Mesendoderm (in vitro differentiated cells): ENCODE measurements at places on chromosomes 7 and 10.

- DNase-seq = no peak
Measured at GRCh38 chr10:118112543-118113125, 65.9 kb upstream of the RAB11FIP2 start.

DNA sequence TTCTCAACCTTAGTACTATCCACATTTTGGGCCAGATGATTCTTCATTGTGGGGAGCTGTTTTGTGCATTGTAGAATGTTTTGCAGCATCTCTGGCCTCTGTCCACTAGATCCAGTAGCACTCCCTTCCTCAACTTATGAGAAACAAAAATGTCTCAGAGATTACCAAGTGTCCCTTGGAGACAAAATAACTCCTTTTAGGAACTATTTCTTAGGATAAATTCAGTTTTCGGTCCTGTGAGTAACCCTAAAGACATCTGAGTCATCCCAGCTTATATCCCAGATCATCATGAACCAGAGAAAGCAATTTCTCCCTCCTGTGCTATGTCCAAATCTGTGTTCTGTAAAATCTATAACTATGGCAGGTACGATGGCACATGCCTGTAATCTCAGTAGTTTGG is 266.6 kb upstream of the PHYHIPL start:
- DNase-seq = no peak

DNA sequence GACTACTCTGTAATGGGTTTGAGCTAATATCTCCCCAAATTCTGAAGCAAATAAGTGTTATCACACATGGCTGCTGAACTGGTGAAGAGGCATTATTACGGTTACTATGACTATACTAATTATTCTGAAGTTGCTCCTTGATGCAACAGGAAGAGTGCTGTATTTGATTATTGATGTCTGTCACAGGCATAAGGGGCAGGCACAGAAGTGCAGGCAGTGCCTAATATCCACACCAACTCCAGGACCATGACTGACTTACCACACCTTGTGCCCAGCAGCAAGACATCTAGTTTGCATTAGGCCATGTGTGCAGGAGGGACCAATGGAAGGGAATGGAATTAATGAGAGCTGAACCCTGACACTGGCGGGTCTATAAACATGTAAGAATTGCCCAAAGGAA is 62.7 kb downstream of the AMPH start:
- no peak for DNase-seq

GRCh38 chr10:10644008-10644646 is 373.5 kb upstream of the CELF2 start:
- no peak for DNase-seq

- DNase-seq = no peak
Measured at GRCh38 chr7:92847305-92847704, 10.9 kb upstream of the CDK6 start.

DNA sequence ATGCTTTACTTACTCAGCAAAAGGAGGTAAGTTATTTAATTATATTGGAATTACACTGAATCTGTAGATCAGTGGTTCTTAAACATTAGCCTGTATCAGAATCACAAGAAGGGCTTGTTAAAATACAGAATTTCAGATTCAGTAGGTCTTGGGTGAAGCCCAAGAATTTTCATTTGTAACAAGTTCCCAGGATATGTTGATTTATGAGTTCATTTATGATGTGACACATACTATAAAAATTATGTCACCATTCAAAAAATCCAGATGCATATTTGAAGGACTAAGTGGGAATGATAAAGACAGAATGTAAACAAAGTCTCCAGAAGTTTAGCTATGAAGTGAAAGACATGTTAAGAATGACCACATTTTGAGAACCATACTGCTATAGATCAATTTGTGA is 52.3 kb downstream of the HECTD2 start:
- DNase-seq = no peak

GRCh38 chr10:86331861-86332260 is 34.7 kb downstream of the GRID1 start:
- DNase-seq = no peak

- no peak for DNase-seq
Measured at GRCh38 chr7:64916-65341, 127.4 kb upstream of the FAM20C start.

DNA sequence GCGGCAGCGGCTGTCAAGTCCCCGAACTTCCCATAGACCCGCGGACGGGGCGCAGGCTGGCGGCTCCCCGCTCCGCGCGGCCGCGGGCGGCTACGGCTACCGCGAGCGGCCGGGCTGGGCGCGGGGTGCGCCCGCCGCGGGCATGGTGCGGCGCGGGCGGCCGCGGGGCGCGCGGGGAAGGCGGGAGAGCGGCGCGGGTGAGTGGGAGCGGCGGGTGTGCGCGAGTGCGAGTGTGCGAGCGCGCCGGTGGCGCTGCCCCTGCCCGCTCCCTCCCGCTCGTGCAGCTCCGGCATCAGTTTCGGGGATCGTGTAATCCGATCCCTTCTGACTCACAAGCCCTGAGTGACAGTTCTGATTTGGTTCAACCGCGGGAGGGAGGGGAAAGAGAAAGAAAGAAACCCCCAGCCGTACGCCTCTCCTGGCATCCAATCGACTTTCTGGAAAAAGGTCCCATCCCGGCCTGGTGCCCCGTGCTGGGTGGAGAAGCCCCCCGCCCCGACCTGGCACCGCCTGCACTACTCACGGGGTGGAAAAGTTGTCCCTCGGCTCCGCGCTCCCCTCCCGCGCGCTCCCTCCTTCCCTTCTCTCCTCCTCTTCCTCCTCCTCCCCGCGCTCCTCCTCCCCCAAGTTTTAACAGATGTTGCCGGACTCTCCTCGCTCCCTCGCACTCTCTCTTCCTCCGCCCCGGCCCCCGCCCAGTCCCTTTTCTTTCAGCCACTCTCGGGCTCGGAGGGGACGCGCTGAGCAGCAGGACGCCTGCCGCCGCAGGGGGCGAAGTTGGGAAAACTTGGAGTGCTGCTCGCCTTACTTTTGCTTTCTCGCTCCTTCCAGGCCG is at the start of gene GLI3:
TSS of gene GLI3 (minus strand) at position 234 of the 835 bp plus-strand sequence. CDS start 13,956 bp downstream, outside the sequence.
- DNase-seq = peak; percentile 96

DNA sequence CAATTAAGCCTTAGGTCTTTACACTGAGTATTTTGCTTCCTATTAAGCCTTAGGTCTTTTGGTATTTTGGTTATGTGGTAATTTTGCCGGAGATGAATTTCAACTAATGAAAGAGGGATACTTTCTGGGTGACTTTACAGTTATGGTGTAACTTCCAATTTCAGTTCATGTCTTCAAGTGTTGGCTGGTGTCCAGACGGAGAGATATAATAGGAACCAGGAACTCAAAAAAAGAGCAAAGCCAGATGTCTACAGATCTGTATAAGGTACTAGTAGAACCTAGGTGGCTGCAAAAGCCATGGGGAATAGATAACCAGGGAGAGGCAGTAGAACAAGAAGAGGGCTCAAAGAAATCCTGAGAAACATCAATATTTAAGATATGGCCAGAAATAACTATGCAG is 12.3 kb downstream of the ERCC6 start:
- no peak for DNase-seq

GRCh38 chr10:36538953-36539586 is 586.3 kb upstream of the ANKRD30A start:
- peak; percentile 6 for DNase-seq

DNA sequence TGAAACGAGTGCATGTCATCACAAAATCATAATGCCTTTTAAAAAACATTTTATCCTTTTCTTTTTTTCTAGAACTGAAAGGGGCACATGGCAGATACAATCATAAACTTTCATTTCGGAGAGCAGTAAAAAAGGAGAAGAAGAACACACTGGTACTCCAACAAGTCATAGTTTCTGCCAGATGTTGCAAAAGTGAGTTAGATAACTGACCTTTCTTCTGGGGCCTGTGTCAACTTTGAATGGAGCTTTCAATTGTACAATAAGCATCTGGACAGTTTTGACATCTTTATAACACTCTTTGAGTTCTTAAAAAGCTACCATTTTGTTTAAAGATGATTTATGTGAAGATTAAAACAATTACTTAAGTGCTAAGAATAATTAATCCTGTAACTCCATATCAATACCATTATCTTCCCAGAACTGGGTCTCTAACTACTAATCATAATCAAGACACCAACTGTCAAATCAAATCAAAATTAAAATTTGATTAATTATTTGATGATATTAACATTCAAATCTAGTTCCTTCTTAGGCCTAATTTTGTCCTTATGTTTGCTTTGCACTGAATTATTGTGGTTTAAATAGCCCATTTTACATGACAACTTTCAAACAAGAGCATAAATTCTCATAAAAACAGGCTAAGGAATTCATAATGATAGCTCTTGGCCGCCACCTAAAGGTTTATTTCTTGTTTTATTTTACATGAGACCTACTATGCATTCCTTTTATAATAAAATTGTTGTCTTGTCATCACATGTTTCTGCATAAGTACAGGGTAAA is 19.5 kb upstream of the ITGB8 start:
- DNase-seq = peak; percentile 56

- no peak for DNase-seq
Measured at GRCh38 chr7:8214244-8214824, 47.6 kb downstream of the ICA1 start.

GRCh38 chr7:117061751-117062150 is 108.5 kb downstream of the ST7 start:
- DNase-seq = no peak

DNA sequence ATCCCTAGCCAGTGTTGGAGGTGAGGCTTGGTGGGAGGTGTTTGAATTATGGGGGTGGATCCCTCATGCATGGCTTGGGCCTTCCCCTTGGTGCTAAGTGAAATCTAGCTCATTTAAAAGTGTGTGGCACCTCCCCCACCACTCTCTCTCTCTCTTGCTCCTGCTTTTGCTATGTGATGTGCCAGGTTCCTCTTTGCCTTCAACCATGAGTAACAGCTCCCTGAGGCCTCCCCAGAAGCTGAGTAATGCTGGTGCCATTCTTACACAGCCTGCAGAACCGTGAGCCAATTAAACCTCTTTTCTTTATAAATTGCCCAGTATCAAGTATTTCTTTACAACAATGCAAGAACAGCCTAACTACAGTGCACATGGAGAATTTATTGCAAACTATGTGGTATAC is 188.8 kb upstream of the POT1 start:
- peak; percentile 45 for DNase-seq

GRCh38 chr10:84160663-84161362 is 12.8 kb upstream of the GPR15LG start:
- DNase-seq = peak; percentile 54

GRCh38 chr10:7545261-7545660 is 121.5 kb downstream of the ITIH5 start:
- DNase-seq = no peak

- no peak for DNase-seq
Measured at GRCh38 chr10:130875897-130876472, 435.5 kb downstream of the TCERG1L start.

- no peak for DNase-seq
Measured at GRCh38 chr7:157980774-157981173, 606.8 kb downstream of the PTPRN2 start.

DNA sequence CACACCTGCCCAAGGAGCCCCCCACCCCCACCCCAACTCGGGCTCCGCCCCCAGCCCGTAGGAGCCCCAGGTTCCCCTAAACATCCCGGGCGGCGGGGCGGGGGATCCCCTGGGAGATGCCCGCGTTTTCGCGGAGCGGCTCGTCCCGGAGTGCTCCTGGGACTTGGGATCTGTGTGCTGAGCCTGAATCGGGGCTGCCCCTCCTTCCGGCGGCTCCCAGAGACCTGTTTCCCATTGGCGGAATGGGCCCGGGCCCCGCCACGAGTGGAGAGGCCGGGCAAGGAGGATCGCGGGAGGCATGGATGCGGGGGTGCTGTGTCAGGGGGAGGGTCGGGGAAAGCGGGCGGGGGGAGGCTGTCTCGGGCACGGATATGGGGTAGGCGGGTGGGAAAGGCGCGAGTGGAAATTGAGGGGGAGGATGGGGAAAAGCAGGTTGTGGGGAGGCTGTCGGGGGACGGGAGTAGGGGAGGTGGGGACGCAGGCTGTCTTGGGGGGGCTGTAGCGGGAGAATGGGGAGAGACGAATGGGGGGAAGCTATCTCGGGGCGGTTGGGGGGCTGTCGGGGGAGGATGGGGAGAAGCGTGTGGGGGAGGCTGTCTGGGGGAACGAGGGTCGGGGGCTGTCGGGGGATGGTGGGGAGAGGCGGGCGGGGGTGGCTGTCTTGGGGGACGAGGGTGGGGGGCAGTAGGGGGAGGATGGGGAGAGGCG is 572 bp upstream of the BHLHA15 start:
- DNase-seq = peak; percentile 55

GRCh38 chr7:43501870-43502269 is 81.0 kb upstream of the STK17A start:
- DNase-seq = no peak

DNA sequence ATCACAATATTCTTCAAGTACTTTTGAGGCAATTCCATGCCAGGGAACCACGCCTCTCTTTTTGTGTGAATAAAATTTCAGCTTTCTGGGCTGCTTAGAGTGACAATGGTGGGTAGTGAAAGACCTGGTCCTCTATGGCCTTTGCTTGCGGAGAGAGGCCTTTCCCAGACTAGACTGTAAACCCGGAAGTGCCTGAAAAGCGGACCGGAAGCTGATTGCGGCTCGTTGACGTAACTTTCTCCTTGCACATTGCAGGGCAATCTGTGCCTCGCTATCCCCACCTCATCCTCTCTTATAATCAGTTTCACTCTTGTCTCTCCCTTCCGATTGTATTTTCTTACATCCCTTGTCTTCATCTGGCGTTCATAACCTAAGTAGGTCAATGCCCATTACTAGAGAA is 310.4 kb downstream of the CAMK1D start:
- DNase-seq = no peak

DNA sequence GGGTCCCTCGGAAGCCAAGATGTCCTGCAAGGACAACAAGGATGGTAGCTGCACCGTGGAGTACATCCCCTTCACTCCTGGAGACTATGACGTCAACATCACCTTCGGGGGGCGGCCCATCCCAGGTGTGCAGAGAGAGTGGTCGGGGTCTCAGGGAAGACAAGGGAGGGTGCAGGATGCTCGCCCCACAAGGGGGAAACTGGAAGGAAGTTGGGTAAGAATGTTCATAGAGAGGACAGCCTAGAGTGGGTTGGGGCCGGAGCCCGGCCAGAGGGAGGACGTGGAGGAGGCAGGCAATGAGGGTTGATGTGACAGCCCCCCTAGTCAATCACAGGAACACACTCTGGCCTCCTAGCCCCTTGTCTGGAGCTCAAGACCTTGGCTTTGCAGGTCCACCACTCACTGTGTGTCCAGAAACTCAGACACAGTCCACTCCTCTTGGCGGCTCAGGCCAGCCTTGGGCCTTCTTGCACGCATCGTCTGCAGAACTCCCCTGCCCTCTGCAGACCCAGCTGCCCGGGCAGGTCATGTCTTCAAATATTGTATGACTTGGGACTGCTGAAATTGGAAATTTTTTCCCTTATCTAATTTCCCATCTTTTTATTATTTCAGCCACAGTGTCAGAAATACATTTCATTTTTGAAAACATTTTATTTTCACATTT is 15.7 kb upstream of the ATP6V1F start:
- no peak for DNase-seq

GRCh38 chr10:62467527-62467926 is 93.4 kb downstream of the ZNF365 start:
- no peak for DNase-seq

DNA sequence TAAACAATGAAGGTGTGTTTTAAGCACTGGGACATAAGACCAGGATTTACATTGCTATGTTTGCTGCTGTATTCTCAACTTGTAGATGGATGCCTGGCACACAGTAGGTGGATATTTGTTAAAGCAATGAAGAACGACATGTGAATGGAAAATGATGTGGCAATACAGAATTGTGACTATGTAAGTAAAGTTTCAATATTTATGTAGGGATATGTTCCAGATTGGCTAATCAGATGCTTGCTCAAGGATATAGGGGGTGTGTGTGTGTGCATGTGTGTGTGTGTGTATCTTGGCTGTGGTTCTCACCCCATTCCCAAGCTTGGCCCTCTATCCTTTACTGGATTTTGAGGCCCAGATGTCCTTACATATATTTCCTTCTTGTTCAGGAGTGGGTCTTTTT is 42.7 kb upstream of the LAMB1 start:
- DNase-seq = no peak
